Urinary bladder (tissue), 4 donors: ENCODE measurements at places on chromosomes 4 and X. TPM values are rescaled to one million over a fixed set of nuclear protein-coding genes. Genes with fewer than 3 reads are reported as not detected.

Gene GAB1
- total RNA-seq = 86.4 TPM

Gene GAGE2A
- not detected for total RNA-seq

DNA sequence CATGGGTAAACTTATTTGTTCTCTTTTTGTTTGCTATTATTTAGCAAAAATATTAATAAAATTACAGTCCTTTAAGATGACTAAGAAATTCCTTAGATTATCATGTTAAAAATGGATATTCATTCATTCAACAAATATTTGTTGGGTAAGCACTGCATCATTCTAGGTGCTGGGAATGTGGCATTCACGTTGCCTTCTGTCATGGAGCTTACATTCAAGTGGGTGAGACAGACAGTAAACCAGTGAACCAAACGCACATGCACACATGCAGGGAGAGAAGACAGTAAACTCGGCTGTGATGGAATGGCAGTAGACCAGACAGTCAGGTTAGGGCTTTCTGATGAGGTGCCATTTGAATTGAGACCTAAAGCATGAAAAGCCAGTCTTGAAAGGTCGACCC lies 91.8 kb downstream of the STOX2 start:
- no peak for DNase-seq

DNA sequence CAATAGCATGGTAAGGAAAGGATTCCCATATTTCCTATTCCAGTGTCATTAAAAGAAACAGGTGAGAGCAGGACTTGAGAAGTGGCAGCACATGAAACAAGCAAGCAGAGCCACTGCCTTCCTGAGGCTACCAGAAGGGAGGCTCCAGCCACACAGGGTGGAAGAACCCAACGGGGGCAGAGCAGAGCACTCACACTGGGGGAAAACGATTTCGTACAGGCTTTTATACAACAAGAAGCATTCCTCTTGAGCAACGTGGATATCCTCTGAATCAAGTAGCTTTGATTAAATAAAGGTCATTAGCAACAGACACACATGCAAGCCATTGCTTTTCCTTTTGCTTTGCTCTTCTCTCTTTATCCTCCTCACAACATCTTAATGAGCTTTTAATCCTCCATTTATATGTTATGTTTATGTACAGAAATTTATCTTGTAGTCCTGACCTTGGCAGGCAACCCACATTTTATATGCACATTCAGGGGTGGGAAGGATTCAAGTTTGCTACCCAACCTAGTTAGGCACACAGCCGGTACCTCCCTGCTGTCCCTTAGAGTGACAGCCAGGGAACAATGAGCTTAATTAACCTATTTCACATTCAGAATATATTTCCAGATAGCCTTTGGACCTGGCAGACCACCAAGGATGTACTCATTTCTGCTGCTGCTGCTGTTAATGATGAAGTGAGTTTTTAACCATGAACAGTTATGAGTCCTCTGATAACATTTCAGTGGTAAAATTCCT lies 202.1 kb downstream of the ARHGAP24 start:
- no peak for DNase-seq

GRCh38 chr4:25253071-25253445 lies 19.2 kb downstream of the PI4K2B start:
- no peak for DNase-seq

DNA sequence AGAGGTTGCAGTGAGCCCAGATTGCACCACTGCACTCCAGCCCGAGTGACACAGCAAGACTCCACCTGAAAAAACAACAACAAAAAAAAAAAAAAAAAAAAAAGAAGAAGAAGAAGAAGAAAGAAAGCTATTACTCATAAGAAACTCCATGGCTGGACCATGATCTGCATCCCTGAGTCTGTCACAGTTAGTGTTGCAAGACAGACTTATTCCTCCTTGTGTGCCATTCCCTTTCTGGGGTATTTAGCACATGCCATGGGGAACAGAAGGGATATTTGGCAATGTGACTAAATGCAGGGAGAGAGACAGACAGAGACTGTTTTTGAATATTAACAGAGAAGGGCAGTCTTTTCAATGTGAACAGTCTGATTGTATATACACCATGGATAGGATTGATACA lies 16.7 kb upstream of the PDS5A start:
- DNase-seq = no peak

GRCh38 chrX:71627588-71628404 lies 9.5 kb upstream of the CXCR3 start:
- DNase-seq = no peak

DNA sequence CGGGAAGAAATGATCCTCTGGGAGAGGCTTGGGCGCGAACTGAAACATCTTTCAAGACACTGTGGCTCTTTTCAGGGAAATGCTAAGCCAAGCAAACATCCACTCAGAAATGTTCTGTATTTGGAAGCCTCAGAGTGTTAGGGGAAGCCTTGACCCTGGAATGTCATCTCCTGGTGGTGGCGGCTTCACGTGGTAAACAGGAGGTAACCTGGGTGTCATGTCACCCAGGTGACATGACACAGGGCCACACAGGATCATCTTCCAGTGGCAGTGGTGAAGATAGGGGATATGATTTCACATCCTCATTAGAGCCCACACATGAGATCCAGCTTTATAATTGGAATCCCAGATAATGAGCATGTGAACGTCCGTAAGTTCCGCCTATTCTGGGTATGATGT lies 140.0 kb downstream of the TBL1X start:
- no peak for DNase-seq

- no peak for DNase-seq
These were observed 78.6 kb upstream of the RAPGEF2 start for GRCh38 chr4:159024266-159024665.
